Activated gamma-delta T cell (primary cell): ENCODE measurements at places on chromosomes 4 and X.

DNA sequence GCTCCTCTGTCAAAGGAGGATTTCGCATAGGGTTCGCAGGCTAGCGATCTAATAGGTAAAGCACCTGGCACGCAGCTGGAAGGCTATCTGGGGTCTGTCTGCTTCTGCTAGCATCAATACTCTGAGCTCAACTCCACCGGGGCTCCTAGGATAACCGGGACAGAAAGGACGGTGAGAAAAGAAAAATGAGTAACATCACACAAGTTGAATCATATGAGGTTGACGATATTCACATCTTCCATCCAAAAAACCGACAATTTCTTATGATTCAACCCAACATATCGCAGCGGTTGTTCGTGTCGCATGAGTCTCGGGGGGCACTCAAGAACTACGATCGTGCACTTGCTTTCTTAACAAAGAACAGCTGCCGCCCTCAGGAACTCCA is 1.8 kb downstream of the PROM1 start:
- DNase-seq, result no peak

- no peak for DNase-seq
Measured at GRCh38 chr4:40193016-40193571, 3.7 kb upstream of the RHOH start.

DNA sequence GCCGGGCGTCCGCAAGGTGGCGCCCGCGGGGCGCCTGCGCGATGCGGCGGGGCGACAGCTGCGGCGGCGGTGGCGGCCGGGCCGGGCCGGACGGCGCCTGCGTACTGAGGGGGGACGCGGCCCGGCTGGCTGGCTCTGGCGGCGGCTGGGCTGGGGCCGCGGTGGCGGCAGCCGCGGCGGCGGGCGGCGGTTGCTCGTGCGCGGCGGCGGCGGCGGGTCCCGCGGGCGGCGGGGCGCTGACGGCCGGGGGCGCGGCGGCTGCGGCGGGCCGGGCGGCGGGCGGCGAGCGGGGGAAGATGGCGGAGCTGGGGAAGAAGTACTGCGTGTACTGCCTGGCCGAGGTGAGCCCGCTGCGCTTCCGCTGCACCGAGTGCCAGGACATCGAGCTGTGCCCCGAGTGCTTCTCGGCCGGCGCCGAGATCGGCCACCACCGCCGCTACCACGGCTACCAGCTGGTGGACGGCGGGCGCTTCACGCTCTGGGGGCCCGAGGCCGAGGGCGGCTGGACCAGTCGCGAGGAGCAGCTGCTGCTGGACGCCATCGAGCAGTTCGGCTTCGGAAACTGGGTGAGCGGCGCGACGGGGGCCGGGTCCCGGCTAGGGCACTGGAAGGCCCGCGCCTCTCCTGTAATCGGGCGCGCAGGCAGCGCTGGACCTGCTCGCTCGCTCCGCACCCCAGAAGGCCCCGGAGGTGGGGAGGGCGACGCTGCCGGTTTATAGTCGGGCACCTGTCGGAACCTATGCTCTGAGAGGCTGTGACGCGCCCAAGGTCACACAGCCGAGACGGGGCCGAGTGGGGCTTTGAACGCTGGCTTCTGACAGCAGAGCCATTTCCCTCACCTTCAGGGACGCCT is at the start of gene TADA2B:
Gene TADA2B (plus strand): TSS at position 89 of the 853 bp plus-strand sequence. CDS start 208 bp downstream, at position 297.
- peak; percentile 43 for DNase-seq

- no peak for DNase-seq
Measured at GRCh38 chr4:39569209-39569608, 42.0 kb upstream of the UGDH start.
